Spinal cord (tissue), 10 donors: ENCODE measurements at places on chromosomes 12 and 14. TPM values are rescaled to one million over a fixed set of nuclear protein-coding genes. Genes with fewer than 3 reads are reported as not detected.

DNA sequence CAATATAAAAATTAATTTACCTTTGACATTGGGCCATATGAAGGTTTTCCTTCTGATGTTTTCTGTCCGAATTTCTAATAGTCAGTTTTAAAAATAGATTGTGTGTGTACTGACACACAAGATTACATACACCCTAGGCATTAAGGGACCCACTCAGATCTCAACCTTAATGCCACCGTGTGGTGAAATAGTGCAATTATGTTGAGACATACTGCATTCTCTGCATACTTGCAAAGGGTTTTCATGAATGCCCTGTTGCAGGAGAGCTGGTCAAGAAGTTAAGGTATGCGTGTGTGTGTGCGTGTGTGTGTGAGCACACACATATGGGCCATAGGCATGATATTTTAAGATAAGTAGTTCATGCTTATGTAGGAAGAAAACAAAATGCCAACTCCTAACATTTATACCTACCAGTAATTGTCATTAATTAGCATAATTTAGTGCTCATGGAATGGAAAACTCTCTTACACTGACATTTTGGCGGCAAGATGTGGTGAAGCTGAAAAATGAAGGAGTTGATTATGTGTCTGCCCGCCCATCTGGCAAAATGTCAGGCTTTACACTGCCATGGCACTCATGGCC, 58.8 kb downstream of the PIK3C2G start:
- no peak for DNase-seq

DNA sequence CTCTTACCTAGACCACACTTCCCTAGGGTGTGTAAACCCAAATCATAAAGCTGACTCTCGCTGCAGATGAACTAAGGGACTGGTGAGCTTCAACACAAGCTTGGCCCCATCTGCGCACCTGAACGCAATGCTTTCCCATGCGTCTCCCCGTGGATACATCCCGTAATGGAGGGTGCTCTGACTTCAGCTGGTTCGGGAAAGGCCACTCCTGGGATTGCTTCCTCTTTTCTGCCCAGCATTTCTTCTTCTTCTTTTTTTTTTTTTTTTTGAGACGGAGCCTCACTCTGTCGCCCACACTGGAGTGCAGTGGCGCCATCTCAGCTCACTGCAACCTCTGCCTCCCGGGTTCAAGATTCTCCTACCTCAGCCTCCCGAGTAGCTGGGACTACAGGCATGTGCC, 27.7 kb upstream of the ETFBKMT start:
- DNase-seq: no peak

- no peak for DNase-seq
Observed at GRCh38 chr14:34374998-34375740, 86.9 kb downstream of the SPTSSA start.

DNA sequence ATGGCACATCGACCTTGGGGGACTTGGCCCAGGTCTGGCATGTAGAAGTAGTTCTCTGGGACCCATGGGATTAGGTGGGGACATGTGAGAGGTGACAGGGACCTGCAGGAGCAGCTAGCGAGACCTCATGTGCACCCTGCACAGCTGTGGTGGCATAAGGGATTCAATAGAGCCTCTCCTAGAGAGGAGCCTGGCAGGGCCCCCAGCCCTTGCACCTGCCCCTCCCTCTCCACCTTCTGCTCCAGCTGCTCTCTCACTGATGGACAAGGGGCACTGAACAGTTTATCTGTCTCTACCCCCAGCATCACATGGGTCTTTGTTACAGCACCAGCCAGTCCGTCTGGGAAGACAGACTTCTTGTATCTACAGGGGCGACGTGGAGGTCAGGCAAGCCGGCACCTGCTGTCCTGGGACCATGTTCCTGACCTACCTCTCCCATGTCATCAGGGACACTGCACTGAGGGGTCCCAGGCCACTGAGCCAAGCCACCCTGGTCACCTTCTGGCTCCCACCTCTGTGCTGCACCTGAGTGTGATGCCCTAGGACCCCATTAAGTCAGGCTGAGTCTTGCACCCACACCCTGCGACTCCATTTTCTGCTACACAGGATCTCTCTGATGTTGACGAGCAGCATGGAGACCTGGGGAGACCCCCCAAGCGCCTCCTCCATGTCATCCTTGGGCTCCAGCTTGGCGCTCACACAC, 32.6 kb downstream of the DDX11 start:
- DNase-seq: no peak

DNA sequence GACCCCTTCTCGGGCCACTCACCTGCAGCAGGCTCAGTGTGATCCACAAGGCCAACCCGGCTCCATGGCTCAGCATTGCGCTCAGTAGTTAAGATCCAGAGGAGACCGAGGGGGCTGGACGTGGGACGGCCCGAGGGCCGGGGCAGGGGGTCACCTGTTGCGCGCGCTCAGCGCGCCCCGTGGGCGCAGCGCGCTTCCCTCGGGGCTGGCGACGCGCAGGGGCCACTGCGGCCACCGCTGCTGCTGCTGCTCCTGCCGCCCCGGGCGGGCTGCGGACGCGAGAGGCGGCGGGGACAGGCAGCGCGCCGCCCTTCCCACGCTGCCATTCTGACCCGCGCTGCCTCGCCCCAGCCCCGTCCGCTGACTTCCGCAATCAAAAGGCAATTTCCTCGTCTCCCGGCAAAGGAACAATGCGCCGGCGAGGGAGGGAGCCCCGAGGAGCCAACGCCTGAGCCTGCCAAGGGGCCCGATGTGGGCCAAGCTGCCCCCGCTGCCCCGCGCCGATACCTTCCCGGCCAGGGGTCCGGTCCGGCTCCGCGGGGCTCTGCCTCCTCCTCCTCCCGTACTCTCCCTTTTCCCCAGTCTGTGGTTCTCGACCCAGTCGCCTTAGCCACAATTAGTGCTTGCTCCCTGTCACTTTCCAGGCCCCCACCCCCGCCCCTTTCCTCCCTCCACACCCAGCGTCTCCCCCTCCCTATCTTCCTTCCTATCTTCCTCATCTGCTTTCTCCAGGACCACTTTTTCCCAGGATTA, 27.3 kb downstream of the PTPRB start:
- DNase-seq: peak; percentile 35

DNA sequence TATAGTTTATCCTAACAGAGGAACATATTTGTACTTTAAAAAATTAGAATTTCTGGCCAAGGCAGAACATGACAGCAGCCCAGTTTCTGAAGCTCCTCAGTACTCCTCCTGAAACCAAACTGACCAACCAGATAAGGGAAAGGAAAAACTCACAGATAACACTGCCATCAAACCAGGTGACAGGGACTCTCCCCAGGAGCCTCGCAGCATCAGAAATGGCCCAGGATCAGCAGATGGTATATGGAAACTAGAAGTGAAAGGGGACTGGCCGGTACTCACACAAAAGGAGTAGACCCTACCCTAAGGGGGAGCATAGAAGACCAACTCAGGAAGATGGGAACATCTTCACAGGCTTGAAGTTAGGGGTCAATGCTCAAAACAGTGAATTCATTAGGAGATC, 22.0 kb downstream of the GALC start:
- DNase-seq: no peak

DNA sequence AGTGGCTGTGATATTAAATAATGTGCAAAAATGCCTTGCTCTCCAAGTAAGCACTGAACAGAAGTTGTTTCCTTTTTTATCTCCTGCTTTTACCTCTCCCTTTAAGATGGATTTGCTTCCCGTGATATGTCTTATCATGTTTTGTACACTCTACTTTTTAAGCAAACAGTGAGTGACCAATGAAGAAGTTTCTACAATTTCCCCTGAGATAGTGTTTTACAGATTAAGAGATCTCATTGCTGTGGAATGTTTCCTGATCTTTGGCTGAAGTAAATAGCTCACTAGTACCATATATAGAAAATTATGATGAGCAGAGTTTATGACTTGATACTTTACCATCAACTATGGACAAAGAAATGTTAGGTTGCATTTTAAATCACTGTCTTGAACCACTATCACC, 184.8 kb upstream of the PDE3A start:
- no peak for DNase-seq

DNA sequence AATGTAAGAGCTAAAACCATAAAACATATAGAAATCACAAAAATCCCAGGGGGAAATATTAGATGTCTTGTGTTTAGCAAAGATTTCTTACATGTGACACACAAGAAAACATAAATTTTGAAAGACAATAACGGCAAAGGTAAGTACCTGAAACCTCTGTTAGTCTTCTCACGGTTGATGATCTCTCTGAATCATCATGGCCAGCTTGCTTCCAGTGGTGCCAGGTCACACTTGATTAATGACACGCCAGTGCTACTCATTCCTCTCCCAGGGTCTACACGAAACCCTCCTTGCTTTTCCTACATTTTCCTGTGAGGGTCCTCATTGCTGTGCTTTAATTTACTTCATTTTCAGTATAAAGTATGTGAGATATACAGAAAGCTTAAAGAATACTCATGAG, 114.4 kb upstream of the PARP11 start:
- DNase-seq: no peak

GRCh38 chr14:50528000-50528399, 4.4 kb downstream of the MAP4K5 start:
- no peak for DNase-seq

GRCh38 chr12:111034886-111035577, 114.7 kb upstream of the MYL2 start:
- no peak for DNase-seq

- DNase-seq: no peak
Observed at GRCh38 chr12:104938371-104938770, 19.7 kb downstream of the SLC41A2 start.

- DNase-seq: no peak
Observed at GRCh38 chr14:75904311-75904710, 77.5 kb downstream of the TGFB3 start.

- DNase-seq: no peak
Observed at GRCh38 chr12:109905301-109905700, 5.2 kb downstream of the TCHP start.

GRCh38 chr12:42129595-42130204, 15.0 kb downstream of the GXYLT1 start:
- peak; percentile 93 for DNase-seq

GRCh38 chr12:90908465-90908864, 46.5 kb downstream of the CCER1 start:
- DNase-seq: no peak

DNA sequence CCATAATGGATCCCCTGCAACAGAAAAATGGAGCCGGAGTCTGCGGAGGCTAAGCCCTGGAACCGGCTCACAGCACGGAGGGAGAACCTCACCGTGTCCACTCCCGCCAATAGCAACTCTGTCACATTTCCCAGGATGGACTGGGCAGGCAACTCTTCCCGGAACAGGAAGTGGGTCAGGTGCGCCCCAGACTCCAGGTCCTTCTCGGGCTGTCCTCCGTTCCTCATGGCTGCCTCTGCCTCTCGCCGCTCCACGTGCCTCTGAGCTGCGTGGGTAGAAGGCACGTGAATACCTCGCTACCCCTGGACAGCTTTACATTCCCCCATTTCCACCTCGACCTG, 2.2 kb downstream of the CYP27B1 start:
- no peak for DNase-seq

- DNase-seq: peak; percentile 85
Observed at GRCh38 chr12:132687211-132688164, at the start of the genes POLE and PXMP2. Gene POLE (minus strand): TSS chr12:132687342. CDS start chr12:132687315, 27 bp downstream. Gene PXMP2 (plus strand): TSS chr12:132687587. CDS start chr12:132687671, 84 bp downstream.

- DNase-seq: no peak
Observed at GRCh38 chr12:104865080-104865479, 93.0 kb downstream of the SLC41A2 start.

DNA sequence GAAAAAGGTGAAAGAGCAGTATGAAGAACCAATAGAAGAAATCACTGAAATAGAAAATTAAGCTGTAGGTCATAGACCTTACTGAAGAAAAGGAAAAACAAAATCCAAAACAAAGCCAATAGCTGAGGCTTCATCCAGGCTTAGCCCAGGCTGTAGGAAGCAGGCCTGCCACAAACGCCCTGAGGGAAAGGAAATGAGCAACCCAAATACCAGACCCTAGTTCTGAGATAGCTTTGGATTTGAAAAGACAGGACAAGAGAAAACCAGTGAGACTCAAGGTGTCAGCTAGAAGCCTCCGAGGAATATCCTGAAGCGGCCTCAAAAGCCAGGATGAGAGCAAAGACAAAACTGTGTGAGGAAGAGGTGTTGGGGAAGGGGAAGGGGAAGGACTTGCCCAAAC, 79.2 kb downstream of the FERMT2 start:
- no peak for DNase-seq

GRCh38 chr12:105477873-105478272, 147.4 kb downstream of the C12orf75 start:
- DNase-seq: no peak

DNA sequence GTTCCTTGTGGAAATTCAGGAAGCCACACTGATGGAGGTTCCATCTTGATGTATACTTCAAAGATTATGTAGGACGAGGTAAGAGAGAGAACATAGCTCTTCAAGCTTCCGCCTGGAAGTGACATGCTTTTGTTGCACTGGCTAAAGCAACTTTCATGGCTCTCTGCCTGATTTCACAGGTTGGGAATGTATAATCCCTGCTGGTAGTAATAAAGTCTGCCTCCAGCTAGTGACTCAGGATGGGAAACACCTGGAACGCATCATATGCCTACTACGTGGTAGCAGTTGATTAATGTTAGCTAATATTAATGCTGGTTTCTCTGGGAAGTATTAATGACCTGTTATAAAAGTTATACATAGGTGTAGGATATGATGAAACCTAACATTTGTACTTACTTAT, 71.1 kb downstream of the PELI2 start:
- no peak for DNase-seq

GRCh38 chr12:1185460-1186182, 194.6 kb downstream of the ERC1 start:
- DNase-seq: no peak

DNA sequence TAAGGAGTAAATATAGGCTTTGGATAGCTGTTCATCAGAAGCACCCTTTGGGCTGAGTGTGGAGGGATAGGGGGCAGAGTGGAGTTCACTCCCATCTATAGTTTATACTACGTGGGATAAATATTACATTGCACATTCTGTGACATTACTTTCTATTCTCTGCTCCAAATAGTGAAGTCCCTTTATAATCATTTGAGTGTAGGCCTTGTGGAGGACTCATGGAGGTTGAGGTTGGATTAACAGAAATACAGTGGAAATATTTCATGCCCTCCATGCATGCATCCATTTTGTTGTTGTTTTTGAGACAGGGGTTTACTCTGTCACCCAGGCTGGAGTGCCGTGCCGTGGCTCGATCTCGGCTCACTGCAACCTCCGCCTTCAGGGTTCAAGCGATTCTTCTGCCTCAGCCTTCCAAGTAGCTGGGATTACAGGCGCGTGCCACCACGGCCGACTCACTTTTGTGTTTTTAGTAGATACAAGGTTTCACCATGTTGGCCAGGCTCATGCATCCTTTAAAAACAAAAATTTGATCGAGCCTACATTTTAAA, 1.4 kb downstream of the CHPT1 start:
- no peak for DNase-seq

The LRRK2 gene
- total RNA-seq: 22.5 TPM

The GLI1 gene
- total RNA-seq: 5.4 TPM

The CFAP73 gene
- 7.6 TPM for total RNA-seq

The DHRS4 gene
- 14.1 TPM for total RNA-seq

The NKX2-1 gene
- not detected for total RNA-seq

The SLC7A8 gene
- total RNA-seq: 8.6 TPM

The FCF1 gene
- 23.3 TPM for total RNA-seq

The L3HYPDH gene
- total RNA-seq: 25.5 TPM

The KLRG1 gene
- total RNA-seq: 4.5 TPM

The CHMP4A gene
- total RNA-seq: 44.2 TPM
